ENCODE measurements at places on chromosomes 12 and 14. TPM values are rescaled to one million over a fixed set of nuclear protein-coding genes. Genes with fewer than 3 reads are reported as not detected.

DNA sequence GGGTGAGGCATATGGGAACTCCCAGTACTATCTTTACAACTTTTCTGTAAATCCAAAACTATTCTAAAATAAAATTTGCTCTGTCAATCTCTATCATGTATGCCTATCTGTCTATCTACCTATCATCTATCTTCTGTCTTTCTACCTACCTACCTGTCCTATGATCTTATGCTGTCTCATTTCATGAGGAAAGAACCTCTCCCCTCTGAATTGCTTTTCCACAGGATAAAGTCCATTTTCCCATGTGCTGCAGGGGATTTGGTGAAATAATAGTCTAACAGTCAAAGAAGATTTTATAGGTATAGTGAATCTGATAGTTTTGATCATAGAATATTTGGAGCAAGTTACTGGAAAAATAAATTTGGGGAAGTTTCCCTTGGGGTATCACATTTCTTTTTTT is 86.8 kb upstream of the RIC8B start:
- no peak for DNase-seq

TOMM20L gene
- polyA plus RNA-seq, result 1.1 TPM

CLEC14A gene
- polyA plus RNA-seq, result 15.3 TPM

TUBA1A gene
- 429 TPM for polyA plus RNA-seq

Data from right renal cortex interstitium (tissue), 3 donors.